CD4-positive, alpha-beta T cell (primary cell): ENCODE measurements at places on chromosomes 1 and 21.
A peak's percentile ranks its signal among the peaks of the same experiment; 100 is the strongest.

DNA sequence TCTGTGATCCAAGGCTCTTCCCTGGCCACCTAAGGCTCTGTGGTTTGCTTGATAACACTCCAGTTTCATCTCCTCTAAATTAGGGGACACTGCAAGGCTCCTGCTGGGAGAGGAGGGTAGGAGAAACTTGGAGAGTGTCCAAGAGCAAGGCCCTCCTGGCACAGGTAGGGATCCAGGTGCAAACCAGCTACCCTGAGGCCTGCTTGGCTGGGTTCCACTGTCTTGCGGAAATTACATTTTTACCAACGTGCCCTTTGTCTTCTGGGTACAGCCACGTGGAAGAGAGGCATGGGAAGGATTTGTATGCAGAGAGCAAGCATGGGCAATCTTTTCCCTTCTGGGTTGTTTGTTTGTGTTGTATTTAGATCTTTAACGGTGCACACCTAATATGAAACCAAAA is 132.5 kb downstream of the PRDM2 start:
- DNase-seq: no peak

DNA sequence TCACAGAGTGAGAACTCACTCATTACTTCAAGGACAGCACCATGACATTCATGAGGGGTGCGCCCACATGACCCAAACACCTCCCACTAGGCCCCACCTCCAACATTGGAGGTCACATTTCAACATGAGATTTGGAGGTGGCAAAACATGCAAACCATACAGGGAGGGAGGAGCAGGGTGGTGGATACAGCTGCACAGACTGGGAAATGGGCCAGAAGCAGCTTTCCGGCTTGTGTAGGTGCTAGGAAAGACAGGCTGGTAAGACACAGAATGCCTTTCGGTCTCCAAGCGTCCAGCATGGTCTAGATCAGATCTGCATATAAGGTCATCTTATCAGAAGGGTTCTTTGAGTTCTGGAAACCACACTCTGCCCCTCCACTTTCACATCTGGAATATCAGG is 35.1 kb upstream of the TINAGL1 start:
- no peak for DNase-seq

DNA sequence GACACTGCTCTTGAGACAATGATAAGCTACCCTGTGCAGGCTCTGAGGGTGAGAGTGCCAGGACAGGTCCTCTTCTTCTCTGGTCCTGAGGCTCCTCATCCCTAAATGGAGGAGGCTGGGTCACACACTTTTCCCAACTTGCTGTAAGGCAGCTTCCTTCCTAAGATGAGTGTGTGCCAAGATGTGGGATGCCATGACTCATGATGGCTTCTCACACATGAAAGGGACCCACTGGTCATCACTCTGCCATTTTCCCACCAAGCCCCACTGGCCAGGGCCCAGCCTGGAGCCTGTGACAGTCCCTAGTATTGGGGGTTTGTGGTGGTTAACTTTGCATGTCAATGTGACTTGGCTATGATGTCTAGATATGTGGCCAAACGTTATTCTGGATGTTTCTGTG is 54.4 kb downstream of the CNIH3 start:
- no peak for DNase-seq

- DNase-seq: no peak
These were observed 57.5 kb upstream of the ETV3 start for GRCh38 chr1:157195521-157196244.

DNA sequence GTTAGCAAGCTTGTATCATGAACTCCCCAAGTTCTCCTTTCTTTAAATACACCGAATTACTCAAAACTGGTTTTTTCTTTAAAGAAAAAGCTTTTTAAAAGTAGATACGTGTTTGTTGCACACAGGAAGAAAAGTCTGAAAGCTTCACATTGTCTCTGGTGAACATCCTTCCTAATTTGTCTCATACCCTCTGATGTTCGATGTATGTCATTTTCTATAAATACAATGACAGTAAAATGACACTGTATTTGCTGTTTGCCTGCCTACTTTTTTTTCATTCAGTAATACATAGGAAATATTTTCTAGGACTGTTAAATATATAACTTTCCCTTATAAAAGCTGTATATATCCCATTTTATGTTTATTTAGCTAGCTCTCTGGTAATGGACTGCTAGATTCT is 153.9 kb downstream of the GALNT2 start:
- no peak for DNase-seq

- DNase-seq: no peak
These were observed 114.8 kb downstream of the BEND5 start for GRCh38 chr1:48661726-48662463.

GRCh38 chr1:233355841-233356704 is 28.5 kb downstream of the MAP3K21 start:
- no peak for DNase-seq

- peak; percentile 91 for DNase-seq
These were observed 36.0 kb upstream of the IL19 start for GRCh38 chr1:206734499-206735142.

GRCh38 chr1:207396168-207396746 is 57.9 kb upstream of the CR2 start:
- no peak for DNase-seq

- no peak for DNase-seq
These were observed 8.8 kb upstream of the CAMK2N1 start for GRCh38 chr1:20494609-20495311.

DNA sequence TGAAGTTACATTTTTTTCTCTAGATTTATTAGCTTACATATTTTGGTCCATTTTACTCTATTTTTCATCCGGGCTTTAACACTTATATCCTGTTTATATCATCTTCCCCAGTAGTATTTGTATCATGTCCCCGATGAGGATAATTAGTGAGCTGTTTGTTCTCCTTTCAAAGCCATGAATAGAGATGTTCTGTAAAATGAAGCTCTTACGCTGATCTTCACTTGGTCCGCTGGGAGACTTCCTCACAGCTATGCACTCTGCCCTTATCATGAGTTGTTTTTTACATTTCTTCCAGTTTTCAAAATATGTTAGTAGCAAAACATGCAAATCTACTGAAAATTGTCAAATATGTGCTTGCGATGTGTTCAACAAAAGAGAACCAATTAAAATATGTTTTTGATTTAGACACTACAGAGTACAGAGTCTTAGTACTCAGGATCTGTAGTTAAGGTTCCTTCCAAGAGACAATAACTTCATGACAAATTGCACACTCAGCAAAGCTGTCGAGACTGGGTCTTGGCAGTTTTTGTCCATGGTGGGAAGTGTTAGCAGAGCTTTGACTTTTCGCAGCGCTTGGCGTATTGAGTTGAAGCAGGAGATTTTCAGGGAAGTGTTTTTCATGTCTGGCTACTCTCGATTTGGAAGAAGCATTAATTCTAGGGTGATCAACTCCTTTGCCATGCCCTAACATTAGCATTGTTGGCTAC is 292.0 kb upstream of the ADAMTS5 start:
- DNase-seq: no peak

DNA sequence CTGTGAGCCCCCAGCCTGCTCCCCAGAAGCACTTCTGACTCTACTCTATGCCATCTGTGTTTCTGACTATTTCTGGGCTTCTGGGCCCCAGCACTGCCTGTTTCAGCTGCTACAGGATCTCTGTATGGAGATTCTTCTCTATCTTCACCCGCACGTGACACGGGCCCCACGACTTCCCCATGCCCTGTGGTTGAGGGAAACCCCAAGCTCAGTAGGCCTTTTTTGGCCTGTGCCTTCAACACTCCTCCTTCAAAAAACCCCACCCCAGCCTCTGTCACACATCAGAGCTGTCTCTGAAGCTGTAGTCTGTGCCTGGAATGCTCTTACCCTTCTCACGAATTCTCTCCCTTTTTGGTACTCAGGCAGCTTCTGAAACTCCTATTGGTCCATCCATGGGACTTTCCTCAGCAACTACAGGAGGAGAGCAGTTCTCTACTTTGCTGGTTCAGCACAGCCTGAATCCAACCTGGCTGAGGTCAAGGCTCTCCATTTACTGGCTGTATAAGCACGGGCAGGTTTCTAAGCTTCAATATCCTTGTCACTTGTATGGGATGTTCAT is 2.0 kb upstream of the NID1 start:
- peak; percentile 43 for DNase-seq

DNA sequence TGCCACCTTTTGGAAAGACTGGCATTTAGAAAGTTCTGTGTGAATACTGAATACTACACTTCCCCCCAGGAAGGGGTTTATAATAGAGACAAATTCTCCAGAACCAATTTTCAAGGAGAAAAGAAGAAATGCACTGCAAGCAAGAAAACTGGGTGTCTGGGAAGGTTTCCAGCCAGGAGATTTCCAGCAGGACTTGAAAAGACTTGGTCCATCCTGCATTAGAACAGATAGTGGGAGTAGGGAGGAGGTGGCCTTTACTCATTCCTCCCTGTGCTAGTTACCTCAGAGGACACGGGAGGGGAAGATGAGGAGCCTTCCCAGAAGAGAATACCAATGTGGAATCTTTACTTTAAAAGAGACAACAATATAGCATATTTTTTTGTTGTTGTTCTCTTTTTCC is 52.4 kb downstream of the FAM78B start:
- DNase-seq: no peak

DNA sequence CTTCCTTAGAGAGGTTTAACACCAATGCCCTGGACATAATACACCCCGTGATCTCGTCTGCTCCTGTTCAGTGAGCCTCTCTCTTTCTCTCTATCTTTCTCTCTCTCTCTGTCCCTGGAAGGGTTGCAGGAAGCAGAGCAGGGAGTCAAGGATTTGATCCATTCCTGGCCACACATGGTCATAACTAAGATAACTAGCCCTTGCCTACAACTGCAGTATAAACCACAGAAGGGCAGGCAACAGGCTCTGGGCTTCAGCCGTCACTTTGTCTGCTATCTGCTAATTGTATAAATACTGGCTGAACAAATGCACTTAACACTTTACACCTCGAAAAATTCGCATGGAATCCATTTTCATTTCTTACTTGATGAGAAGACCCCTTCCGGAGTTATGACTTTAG is 357.5 kb upstream of the RUNX1 start:
- no peak for DNase-seq

DNA sequence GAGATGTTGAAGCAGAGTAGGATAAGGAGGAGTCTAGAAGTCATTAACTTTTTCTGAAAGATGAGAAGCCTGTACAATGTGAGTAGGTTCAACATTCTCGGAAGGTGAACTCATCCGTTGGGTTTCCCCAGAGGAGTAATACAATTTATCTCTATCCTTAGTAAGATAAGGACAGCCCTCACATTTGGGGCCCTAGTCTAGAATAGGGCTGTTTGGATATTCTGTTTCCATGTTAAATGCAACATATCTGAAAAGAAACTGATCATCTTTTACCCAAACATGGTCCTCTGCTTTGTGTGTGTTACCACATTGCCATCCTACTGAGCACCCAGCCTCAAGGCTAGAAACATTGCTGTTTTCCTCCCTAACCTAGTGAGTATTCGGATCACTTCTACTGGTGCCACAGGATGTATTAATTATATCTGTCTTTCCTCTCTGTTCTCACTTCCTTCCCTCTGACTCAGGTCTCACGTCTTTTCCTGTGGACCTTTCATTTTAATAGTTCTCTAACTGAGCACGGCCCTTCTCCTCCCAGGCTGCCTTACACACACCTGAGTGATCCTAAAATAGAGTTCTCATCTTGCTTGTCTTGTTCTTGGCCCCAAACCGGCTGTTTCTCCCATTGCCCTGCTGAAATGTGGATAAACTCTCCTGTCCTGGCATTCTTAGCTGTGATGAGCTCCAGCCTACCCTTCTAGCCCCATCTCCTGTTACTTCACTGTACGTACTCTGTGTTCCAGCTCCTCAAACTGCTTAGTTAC is 91.7 kb downstream of the CDC14A start:
- DNase-seq: peak; percentile 67

- DNase-seq: peak; percentile 88
These were observed 1.0 kb downstream of the ARID4B start for GRCh38 chr1:235326719-235327558.

DNA sequence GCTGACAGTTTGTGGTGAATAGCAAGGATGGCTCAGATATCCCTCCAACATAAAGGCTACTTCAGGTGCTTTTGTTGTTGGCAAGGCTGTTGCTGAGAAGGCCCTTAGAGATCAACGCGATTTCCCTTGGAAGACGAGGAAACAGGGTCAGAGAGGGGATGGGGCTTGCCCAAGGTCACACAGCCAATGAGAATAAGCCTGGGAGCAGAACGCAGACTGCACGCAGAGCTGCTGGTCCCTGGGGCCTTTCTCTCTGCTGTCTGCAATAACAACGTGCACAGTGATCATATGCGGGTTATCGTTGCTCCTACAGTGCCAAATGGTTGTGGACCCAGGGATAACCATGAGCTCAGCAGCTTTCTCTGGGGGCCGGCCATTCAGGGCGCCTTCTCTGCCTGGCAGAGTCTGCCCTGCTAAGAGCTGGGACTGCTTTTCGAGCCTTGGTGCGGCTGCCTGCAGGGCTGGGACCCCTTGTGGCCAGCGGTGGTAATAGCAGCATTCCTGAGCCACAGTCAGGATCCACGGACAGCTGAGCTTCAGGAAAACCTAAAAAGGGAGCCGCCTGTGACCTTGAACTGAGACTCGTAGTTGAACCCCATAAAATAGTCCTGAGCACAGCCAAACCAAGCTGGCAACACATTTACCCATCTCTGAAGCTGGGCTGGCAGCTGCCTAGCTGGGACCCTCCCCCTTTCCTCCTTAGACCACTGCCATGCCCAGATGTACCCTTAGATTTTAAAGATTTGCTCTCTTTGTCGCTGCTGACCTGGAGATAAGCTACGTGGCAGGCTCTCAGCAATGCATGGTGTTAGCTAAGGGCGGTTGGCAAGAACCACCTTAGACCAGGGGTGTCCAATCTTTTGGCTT is 39.8 kb downstream of the HTR6 start:
- DNase-seq: peak; percentile 54

- no peak for DNase-seq
These were observed 76.3 kb downstream of the NPHP4 start for GRCh38 chr1:5915587-5916571.

GRCh38 chr1:182795563-182796228 is 6.1 kb downstream of the NPL start:
- DNase-seq: no peak

DNA sequence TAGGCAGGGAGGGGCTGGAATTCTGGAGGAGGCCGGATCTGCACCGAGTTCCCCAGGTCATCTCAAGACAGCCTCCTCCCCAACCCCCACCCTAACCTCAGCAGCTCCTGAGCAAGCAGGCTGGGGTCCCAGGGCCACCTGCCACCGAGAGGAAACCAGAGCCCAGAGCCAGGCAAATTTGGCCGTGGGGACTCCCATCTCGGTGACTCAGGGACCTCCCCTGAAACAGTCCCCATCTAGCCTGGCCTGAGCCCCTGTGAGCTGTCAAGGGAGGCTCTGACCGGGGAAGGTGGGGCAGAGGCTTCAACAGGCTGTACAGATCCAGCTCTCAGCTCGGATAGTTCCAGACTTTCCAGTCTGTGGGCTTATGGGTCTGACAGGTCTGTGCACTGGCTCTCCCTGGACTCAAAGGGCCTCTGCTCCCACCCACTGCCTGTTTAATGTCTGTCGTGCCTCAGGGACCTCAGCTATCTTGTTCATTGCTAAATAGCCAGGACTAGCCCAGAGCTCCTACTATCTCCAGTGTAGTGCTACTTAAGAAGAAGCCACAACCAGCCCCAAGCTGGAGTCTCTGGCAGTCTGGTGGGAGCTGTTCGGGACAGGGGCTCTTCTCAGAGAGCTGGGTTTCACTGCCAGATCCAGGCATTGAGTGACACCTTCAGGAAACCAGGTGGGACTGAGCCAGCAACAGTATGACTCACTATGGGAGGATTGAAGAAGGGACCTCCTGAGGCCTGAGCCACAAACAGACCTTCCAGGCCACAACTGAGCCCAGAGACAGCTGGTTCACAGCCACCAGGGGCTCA is 25.6 kb downstream of the MATN1 start:
- DNase-seq: no peak

- DNase-seq: no peak
These were observed 688 bp downstream of the SCAMP3 start for GRCh38 chr1:155261493-155261851.

- no peak for DNase-seq
These were observed 15.7 kb upstream of the EDEM3 start for GRCh38 chr1:184770181-184770979.

GRCh38 chr1:50973875-50974617 is 4.0 kb downstream of the CDKN2C start:
- no peak for DNase-seq
